ENCODE measurements at places on chromosomes 4 and X. TPM values are rescaled to one million over a fixed set of nuclear protein-coding genes. Genes with fewer than 3 reads are reported as not detected.

DNA sequence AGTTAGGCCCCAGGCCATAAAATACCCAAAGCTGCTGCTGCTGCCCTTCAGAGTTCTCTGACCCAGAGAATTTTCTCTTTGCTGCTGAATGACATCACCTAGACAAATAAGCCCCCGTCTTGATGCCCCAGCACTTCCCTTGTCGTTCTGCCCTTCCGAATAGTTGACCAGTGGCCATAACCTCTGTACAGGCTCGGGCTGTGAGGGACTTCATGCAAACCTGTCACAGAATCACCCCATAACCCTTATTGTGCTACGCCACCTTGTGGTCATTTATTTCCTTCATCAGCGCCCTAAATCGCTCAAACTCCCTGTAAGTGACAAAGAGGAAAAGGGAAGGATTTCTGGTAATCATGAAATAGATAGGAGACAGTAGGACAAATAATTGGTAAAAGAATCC is 18.8 kb downstream of the SPACA5 start:
- H3K27ac ChIP-seq, result no peak overlapping the region
- H3K4me3 ChIP-seq, result no peak overlapping the region
- H3K27me3 ChIP-seq, result no peaks in the 10 kb centered on the region
- H3K4me1 ChIP-seq, result no peaks in the 10 kb centered on the region
- DNase-seq, result peak; percentile 58

The MAGEA12 gene
- not detected for total RNA-seq

The SCML1 gene
- total RNA-seq, result 11.8 TPM

The DUX4 gene
- total RNA-seq, result not detected

DNA sequence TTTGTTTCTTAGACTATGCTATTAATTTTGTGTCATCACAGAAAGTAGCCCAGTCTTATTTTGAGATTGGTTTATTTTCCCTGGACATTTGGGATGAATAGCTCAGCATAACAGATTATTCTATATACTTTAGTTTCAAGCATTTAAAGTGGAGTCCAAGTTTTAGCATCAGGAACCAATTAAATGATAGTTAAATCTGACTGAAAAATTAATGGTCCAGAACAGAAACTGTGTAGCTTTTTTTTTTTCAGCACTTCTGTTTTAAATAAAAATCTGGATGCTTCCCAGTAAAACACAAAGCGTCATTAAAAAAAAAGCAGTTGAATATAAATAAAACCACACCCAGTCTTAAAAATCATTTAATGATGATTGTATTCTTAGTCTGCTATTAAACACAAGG is 59.4 kb upstream of the PITX2 start:
- no peak overlapping the region for H3K4me3 ChIP-seq
- H3K4me1 ChIP-seq, result no peaks in the 10 kb centered on the region
- H3K27me3 ChIP-seq, result no peaks in the 10 kb centered on the region
- DNase-seq, result no peak

The USP17L26 gene
- not detected for total RNA-seq

The LEF1 gene
- total RNA-seq, result 12.5 TPM

The AFF2 gene
- total RNA-seq, result 0.74 TPM

The UGT2B15 gene
- total RNA-seq, result not detected

The MAGEB1 gene
- not detected for total RNA-seq

- H3K36me3 ChIP-seq, result no peaks in the 10 kb centered on the region
- DNase-seq, result no peak
- no peak overlapping the region for H3K27ac ChIP-seq
- no peak overlapping the region for H3K4me3 ChIP-seq
Measured at GRCh38 chr4:37797374-37797773, 29.1 kb upstream of the PGM2 start.

The PAGE1 gene
- total RNA-seq, result not detected

DNA sequence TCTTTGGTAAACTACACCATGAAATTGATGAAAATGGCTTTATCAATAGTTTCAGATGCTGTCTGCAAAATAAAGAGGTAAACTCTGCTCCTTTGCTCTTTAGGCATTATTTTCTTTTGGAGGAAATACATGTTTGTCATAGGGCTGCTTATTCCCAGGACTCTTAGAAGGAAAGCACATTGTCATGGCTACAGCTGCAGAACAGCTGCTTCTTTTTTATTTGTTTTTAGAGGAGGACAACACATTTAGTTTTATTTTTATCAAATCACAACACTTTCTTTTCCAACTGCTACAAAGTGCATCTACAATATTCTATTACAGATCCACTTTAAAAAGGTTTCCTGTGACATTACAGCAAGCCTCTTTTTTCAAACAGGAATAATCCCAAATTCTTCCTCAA is 12.7 kb upstream of the HPF1 start:
- no peaks in the 10 kb centered on the region for H3K36me3 ChIP-seq
- peak overlapping the region; percentile 66 for H3K27ac ChIP-seq
- H3K4me3 ChIP-seq, result no peak overlapping the region
- DNase-seq, result no peak
- peaks cover 9% of the 10 kb centered on the region for H3K4me1 ChIP-seq

DNA sequence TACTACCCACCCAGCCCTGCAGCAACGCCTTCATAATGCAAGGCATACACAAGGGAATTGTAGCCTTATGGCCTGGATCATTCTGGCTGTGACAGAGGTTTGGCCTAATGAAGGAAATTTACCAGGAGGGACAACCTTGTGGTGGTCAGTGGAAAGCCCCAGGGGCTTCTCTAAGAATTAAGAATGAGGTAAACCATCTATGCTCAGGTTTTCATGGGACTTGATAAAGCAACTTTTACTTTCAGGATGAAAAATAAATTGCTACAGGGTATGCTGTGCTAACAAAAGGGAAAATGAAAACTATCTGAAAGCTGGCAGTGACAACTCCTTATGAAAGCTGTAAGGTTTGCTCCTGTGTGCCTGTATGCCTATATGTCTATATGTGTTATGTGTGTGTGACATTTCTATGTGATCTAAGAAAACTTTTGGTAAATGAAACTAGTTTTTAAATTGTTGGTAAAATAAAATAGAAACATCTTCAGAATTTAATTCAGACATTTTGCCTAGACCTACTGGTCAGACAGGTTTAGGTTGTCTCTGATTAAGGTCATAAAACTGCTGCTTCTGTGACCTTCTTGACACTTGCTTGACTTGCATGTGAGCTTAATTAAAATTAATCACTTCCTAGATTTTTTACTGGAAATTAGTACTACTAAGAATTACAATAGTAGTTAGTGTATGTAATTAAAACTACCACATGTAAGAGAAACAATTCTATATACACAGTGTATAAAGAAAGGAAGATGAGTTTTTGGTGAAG is 19.9 kb upstream of the TXK start:
- DNase-seq, result no peak
- H3K4me3 ChIP-seq, result no peak overlapping the region
- H3K27me3 ChIP-seq, result no peaks in the 10 kb centered on the region
- H3K4me1 ChIP-seq, result no peaks in the 10 kb centered on the region

GRCh38 chr4:13126976-13127910 is 356.9 kb downstream of the RAB28 start:
- no peaks in the 10 kb centered on the region for H3K27me3 ChIP-seq
- no peak overlapping the region for H3K4me3 ChIP-seq
- H3K27ac ChIP-seq, result no peak overlapping the region
- H3K4me1 ChIP-seq, result no peaks in the 10 kb centered on the region

The MAGED4 gene
- 2.7 TPM for total RNA-seq

All from vagina (tissue), 2 donors.